ENCODE measurements at places on chromosomes 7 and 10.

GRCh38 chr10:34780818-34781380, 34.2 kb downstream of the PARD3 start:
- DNase-seq: no peak

DNA sequence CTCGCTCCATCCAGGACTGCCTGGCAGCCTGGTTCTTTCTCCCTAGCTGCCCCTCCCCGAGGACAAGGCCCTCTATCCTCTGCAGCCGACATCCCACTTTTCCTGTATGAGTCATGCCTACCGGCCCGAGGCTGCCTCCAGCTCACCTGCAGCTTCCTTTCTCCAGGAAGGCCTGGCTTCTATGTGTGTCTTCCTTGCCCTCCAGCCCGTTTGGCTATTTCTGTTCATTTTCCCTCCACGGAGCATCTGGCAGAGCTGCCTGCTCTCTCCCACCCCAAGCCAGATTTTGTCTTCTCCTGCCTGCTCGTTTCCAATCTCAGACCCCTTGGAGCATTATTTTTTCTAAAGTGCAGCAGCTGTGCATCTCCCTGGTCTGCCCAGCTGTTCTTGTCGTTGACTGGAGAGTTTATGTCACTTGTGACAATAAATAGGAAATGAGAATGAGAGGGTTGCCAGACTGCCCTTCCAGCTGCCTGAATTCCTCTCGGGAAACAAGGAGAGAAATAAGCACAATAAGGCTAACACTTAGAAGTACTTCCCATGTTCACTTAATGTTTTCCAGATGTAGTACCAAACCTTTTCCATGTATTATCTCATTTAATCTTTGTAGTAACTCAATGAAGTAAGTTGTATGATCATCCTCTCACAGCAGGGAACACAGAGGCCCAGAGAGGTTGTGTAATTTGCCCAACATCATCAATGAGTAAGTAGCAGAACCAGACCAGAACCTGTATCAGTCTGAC, 19.7 kb downstream of the UBTD1 start:
- DNase-seq: no peak

DNA sequence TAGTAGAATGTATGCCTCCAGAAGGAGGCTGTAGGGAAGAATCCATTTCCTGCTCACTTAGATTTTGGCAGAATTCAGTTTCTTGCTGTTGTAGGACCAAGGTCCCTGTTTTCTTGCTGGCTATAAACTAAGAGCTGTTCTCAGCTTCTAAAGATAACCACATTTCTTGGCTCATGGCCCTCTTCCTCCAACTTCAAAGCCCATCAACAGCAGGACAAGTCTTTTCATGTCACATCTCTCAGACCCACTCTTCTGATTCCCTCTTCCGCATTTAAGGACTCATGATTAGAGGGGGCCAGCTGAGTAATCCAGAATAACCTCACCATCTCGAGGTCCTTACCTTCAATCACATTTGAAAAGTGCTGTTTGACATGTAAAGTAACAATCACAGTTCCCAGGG, 8.2 kb upstream of the LSM8 start:
- DNase-seq: no peak

DNA sequence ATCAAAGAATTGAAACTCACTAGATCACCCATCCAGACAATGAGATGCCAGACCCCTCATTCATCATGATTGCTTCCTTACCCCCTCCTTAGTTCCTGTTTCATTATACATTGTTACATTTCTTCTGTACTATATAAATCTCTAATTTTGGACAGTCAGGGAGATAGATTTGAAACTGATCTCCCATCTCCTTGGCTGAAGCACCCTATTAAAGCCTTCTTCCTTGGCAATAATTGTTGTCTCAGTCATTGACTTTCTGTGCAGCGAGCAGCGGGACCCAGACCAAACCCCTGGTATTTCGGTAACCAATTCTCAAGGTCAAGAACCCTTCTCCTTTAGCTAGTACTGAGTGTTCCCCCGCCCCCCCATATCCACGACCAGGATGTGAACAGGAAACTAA, 100.2 kb downstream of the ABLIM1 start:
- DNase-seq: no peak

- DNase-seq: no peak
These were observed 96.4 kb downstream of the WDR37 start for GRCh38 chr10:1152386-1153250.

- no peak for DNase-seq
These were observed 1074.2 kb upstream of the C7orf33 start for GRCh38 chr7:147516391-147516790.

DNA sequence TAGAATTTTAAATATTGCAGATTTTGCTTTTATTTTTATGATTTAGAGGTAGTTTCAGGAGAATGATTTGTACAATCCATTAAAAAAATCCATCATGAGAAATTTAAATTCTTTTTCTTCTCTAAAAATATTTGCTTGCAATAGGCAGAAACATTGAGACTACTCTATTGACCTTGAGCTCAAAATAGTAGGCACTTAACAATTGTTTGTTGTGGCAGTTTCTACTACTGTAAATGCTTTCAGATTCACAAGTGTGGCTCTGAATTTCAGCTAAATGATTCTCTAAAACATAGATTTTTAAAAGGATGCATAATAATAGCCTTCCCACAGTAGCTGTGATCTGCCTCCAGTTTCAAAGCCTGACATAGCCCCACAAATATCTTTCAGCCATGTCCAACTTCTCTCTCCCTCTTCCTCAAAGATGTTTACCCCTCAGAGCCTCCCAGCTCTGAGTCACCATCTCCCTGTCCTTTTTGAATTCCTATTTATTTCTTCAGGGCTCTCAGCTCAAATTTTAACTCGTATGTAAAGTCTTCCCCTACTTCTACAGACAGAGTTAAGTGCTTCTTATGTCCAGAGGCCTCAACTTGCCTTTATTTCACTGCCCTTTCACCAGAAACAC, 160.5 kb downstream of the AOAH start:
- DNase-seq: no peak

GRCh38 chr7:37771342-37771741, 77.1 kb upstream of the NME8 start:
- no peak for DNase-seq

DNA sequence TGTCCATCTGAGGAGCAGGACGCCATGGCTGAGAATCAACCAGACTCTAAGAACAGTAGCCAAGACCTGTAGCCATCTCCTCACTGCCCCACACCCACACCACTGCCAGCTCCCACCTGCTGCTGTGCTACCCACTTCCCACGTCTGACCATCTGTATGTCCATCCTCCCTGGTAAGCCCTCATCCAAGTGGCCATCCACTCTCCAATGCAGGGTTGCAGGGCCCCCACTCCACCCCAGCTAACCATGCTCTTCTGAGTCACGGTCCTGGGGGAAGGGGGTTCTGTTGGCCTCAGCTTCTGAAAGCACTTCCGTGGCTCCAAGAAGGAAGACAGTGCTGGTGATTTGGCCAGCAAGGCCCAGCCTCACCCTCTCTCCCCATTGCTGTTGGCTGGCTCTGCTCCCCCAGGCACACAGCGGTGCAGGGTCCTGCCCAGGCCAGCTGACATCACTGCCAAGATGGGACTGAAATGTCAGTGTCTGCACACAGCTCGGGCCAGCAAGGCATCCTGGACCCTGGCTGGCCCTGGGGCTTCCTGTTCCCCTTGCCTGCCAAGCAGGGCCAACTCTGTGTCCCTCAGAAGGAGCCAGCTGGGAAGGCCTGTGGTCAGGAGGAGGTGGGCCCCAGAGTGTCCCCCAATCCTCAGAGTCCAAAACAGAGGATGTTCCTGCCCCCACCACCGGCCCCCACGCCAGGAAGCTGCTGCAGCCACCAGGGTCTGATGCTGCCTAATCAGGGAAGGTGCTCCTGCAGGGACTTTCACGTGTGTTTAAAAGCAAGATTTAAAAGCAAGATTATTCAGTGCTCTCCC, 17.5 kb downstream of the RASGEF1A start:
- DNase-seq: no peak

GRCh38 chr10:121800831-121801230, 127.0 kb downstream of the ATE1 start:
- DNase-seq: no peak

DNA sequence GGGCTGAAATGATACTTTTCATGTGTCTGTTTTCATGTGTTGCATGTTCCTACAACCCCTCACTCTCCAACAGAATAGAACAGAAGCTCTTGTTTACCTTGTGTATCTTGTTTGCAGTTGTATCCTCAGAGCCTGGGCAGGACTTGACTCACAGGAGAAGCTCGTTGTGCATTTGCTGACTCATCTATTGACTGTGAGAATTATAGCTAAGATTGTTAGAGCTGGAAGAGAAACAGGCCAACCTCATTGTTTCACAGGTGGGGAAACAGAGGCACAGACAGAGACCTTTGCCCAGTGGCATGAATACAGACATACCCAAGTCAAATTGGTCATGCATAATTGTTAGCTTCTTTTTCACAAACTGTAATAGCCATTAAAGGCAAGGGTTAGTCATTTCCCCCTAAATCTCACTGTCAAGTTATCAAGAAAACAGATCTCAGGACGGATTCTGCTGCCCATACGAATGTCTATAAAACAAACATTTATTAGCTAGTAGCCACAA, 4.6 kb upstream of the TSPAN15 start:
- DNase-seq: no peak

DNA sequence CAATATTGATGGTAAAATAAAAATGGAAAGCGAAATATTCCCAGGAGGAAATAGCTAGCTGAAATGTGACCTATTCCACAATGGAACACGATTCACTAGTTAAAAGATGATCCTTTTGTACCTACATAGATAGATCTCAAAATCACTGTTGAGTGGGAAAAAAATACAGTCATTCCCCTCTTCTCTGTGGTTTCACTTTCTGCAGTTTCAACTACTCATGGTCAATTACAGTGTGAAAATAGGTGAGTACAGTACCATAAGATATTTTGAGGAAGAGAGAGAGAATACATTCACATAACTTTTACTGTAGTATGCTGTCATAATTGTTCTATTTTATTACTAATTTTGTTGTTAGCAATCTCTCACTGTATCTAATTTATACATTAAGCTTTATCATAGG, 56.0 kb upstream of the COL13A1 start:
- DNase-seq: no peak

GRCh38 chr10:15901889-15902288, 41.6 kb upstream of the MINDY3 start:
- DNase-seq: no peak

DNA sequence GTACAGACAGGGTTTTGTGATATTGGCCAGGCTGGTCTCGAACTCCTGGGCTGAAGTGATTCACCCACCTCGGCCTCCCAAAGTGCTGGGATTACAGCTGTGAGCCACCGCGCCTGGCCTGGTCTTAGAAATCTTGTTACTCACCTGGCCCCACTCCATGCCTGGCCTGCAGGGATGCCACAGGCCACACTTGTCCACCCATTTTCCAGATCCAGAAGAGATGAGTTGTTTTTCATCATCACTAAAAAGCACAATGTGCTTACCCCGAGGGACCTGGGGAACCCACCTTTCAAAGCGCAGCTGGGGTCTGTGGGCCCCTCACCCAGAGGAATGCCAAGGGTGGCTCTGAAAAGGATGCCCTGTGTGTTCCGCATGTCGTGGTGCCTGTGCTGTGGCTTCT, 134.2 kb downstream of the TACC2 start:
- DNase-seq: no peak

- no peak for DNase-seq
These were observed 56.1 kb downstream of the PAPSS2 start for GRCh38 chr10:87715552-87716347.

DNA sequence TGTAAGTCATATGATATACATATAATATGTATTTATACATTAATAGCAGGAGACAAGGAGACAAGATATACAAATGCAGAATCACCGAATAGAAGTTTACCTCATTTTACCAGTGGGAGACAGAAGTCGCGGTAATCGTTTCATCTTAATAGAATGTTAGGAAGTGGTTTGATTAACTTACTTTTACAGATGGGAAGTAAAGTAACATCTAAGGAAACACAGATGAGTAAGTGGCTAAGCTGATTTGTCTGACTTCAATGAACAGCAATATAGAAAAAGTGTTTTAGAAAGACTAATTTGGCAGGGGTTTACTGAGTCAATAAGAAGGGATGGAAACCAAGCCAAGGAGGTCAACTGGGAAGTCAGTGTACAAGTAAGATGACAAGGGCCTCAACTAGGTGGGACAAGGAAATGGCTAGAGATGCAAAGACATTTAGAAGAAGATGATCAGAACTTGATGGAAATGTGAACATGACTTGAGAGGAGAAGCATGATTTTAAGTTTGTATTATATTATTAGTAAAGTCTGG, 36.2 kb upstream of the FAM133B start:
- no peak for DNase-seq

DNA sequence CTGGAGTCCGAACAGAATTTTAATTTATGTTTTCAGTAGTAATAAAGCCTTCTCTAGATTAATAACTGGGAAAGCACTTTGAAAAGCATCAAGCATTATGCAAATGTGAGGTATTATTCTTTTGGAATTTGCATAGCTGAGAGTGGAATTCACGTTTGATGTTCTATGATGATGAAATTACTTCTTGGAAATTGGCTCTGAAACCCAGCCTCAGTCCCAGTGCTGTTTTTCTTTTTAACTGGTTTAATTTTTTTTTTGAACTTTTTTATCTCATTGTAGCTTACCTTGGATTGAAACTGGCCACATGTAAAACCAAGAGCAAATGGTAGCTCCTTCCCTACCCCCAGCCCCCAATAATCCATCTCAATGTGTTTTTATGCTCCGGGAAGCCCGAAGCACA, 1.2 kb downstream of the TBXAS1 start:
- no peak for DNase-seq

DNA sequence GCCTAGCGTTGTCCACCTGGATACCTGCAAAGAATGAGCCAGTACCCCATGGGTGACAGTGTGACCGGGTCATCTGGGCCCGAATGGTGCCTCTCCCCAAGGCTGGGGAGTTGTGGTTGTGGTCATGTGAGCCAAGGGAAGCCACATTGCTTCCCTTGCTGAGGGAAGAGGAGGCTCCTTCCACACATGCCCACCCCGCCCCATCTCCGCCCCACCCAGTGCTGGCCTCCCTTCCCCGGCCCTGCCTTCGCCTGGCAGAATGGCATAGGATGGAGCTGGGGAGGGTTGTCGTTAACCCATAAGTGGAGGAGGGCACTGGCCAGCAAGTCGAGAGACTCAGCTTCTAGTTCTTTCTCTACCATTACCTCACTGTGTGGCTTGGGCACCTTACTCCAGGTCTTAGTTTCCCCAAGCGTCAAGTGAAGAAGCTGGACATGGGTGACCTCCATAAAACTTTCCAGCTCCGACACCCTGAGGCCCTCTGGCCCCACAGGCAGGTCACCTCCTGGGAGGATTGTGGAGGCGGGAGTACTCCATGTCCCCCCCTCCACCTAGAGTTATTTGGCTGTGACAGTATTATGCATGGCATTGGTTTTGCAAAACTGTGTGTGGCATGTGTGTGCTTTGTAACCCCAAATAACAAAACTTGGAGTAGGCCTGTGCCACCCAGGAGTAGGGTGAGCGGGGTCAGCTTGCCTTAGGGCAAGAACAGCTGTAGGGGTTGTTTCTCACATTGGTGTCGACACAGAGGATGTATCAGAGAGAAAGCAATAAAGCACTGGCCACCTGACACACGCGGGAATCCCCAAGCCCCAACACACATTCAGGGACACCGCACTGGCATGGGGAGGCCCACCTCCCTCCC, 90.5 kb upstream of the MACROH2A2 start:
- DNase-seq: no peak

DNA sequence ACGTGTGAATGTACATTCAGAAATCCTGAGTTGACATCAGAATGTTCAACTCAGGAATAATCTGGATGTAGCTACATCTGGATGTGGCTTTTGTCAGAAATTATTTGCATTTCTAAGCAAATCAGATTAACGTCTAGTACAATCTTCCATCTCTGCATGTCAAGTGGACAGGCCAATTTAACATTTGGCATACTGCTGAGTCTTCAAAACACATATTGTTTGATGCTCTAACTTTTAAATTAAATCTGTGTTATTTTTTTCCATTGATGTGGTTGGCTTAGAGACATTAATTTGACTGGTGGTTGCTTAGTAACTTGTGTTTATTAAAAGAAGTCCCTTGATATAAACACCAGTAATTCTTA, 3.4 kb downstream of the STAMBPL1 start:
- DNase-seq: no peak
